ENCODE measurements at places on chromosomes 13 and 19.

DNA sequence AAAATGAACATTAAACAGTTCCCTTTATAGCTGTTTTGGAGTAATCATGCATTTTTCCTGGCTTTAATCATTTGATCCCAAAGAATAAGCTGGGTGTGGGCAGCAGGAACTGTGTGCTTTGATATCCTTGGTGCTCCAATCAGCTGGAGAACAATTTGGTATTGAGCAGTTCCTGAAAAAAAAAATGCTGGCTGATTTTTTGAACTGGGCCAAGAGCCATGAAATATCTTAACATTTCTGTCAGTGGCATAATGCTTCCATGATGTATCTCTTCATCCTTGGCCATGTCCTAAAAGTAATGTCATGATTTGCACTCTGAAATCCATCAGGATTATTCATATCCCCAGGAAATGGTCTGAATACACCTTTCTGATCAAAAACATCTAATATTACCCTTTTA lies 134.7 kb downstream of the LHFPL6 start:
- no peak for DNase-seq

DNA sequence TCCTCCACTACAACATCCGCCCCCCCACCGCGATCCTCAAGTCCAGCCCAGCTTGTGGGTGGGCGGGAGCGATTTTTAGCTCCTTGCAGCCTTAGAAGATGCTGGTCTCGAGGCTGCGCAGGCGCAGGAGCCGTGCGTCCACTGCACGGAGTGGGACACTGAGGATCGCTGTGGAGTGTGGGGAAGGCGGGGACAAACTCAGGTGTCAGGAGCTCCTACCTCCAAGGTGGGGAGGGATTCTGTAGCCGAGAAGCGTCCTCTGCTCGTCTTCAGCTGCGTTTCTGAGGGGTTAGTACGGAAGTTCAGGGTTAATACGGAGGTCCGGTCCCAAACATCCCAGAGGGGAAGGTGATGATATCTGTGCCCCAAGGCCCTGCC lies at the start of gene RTBDN:
Gene RTBDN (minus strand): TSS at position 14 of the 378 bp plus-strand sequence. CDS start 4,600 bp downstream, outside the sequence.
- DNase-seq, result no peak

DNA sequence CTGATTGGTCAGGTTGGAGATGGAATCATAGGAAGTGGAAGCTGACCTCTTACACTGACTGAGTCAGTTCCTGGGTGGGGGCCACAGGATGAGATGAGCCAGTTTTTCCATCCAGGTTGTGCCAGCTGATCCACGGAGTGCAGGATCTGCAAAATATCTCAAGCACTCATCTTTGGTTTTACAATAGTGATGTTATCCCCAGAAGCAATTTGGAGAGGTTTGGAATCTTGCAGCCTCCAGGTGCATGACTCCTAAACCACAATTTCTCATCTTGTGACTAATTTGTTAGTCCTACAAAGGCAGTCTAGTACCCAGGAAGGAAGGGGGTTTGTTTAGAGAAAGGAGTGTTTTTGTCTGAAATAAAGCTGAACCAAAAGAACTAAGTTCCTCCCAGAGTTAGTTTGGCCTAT lies 212.8 kb downstream of the SLITRK6 start:
- no peak for DNase-seq

- DNase-seq, result no peak
These were observed 3.3 kb downstream of the GNA11 start for GRCh38 chr19:3097442-3097871.

GRCh38 chr13:21287331-21287907 lies 111.0 kb downstream of the MRPL57 start:
- no peak for DNase-seq

DNA sequence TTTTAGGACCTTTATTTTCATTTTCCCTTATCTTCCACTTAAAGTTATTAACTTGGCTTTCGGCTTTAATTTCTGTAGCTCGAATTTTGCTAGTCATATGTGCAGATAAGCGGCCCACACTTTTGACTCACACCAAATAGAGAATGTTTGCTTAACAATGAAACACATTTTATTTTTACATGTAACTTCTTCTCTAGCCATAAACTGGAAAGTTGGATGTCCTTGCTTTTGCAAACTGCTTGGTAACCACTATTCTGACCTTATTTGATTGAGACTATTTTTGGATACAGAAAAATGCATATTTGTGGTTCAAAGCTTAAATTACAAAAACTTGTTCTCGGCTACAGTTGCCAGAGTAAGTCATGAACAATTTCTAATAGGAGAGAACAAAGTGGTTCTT lies 600.0 kb downstream of the KCTD12 start:
- DNase-seq, result no peak

DNA sequence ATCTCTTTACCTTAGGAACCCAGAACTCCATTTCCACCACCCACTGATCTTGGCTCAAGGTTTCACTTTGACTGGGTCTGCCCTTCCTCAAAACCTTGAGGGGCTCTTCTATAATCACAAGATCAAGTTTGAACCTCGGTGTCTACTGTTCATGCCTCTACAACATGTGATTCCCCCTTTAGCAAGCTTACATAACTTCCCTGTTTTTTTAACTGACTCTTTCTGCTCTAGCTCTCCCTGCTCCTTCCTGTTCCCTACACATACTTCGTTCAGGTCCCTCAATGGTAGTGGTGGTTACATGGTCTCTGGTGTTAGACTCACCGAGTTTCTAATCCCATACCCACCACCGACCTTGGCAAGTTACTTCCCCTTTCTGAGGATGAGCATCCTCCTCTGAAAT lies 26.7 kb downstream of the CEACAM8 start:
- DNase-seq, result no peak

GRCh38 chr13:72970301-72970880 lies 88.4 kb upstream of the KLF5 start:
- DNase-seq, result no peak

DNA sequence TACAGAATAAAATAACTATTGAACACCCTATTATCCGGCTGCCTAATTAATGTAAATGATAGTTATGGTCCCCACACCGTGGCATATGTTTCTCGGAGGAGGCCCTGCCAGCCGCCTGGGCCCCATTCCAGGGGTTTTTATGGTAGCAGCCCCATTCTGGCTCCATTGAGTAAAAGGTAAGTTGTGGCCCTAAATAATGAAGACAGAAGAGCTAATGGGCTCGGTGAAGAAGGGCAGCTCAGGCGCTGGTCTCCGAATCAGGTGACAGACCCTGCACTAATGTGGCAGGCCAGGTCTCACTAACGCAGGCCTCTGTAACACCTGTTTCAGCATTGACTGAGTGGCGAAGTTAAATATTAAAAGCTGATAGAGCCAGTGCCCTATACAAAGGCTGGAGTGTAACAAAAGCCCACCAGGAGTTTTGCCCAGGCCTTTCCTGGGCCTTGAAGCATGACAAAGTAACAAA lies 19.1 kb downstream of the POP4 start:
- DNase-seq, result no peak

DNA sequence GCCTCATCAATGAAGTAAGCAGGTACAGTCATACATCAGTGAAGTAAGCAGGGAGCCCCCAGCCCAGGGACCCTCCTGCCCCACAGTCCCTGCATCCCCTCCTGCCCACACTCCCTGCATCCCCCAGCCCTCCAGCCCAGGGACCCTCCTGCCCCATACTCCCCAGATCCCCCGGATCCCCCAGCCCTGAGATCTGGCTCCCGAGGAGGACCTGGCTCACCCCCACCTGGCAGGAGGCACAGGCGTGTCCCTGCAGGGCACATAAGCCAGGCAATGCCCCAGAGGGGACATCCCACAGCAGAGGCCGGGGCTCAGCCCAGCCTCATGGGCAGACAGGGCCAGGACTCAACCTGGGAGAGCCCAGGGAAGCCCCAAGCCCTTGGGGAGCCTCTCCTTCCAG lies 53.6 kb upstream of the TPM4 start:
- no peak for DNase-seq

GRCh38 chr13:22447132-22447886 lies 733.5 kb upstream of the SGCG start:
- no peak for DNase-seq

- peak; percentile 60 for DNase-seq
These were observed 7.5 kb downstream of the RPS9 start for GRCh38 chr19:54207983-54208783.

GRCh38 chr19:5308451-5309437 lies 31.9 kb downstream of the PTPRS start:
- no peak for DNase-seq

DNA sequence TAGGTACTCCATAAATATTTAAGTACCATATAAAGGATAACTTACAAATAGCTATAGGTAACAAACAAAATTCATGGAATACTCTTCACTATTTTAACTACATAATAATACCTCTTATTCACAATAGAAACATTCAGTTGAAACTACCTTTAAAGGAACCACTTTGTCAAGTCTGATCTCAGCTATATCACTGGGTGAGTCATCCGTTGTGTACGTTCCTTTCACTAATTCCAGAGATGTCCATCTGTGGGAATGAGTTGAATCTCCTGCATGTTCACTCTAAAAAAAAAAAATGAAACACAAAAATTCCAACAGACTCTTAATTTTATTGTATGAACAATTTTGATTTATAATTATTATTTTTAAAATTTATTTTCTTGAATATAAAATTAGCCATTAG lies 149.4 kb upstream of the FBXL3 start:
- no peak for DNase-seq

- no peak for DNase-seq
These were observed 1422.1 kb downstream of the PCDH9 start for GRCh38 chr13:65808061-65808460.

GRCh38 chr19:4909897-4910593 lies 744 bp downstream of the UHRF1 start:
- DNase-seq, result peak; percentile 93

DNA sequence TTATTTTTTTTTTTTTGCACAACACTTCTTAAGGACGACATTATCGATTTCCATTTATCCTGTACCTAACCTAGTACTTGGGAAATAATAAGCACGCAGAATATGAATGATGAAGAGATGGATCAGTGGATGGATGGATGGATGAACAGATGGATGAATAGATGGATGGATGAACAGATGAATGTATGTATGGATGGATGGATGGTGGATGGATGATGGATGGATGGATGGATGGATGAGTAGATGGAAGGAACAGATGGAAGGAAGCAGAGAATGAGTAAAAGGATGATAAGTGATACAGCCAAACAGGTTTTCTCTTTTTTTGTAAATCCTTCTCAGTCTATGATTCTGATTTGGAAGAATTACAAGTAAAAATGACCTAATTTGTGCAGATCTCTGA lies 166.9 kb downstream of the COL4A1 start:
- no peak for DNase-seq

GRCh38 chr19:47444388-47444821 lies 25.1 kb upstream of the MEIS3 start:
- DNase-seq, result peak; percentile 27

GRCh38 chr19:3382460-3383100 lies 16.2 kb downstream of the NFIC start:
- DNase-seq, result no peak

DNA sequence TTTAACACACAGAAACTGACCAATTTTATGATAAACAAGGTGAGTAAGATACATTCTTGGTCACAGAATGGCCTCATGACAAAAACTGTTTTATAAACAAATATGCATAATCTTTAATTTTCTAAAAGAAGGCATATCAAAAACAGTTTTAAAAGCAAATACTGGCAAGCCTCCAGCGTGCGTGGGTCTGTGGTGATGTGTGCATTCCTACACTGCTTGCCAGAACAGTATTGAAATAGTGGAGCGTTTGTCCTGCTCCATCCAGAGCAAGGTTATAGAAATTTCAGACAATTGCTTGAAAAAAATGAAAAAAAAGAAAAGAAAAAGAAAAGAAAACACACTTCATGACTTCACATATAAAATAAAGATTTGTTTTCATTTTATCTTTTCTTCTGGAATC lies 140.9 kb downstream of the MZT1 start:
- DNase-seq, result no peak

DNA sequence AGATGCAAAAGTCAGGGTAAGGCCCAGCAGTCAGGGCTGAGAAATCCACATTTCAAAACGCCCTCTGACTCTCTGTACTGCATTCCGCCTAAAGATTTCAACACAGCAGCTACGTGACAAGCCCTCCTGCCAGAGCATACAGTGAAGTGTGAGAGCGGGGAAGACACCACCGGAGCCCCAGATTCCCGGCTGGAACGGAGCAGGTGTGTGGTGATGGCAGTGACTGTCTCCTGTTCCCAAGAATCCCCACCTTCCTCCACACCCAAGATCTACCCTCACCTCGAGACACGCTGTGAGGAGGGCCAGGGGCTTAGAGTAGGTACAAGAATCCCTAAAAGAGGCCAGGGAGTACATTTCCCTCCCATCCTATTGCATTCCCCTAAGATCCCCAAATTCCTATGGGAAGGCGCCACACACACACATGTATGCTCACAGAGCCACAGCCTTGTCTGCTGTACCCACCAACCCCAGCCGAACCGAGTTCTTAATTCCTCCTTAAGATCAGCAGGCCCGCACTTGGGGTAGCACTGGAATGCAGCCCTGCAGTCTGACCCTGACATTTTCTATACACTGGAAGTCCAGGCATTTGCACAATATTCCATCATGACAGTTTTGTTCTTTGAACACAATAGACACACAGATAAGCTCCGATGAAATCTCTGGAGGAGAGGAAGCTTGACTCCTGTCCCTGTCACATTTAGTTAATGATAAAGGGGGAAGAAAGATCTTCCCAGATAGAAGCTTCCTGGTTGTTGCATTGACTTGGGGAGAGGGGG lies 102.9 kb downstream of the FOXO1 start:
- DNase-seq, result no peak

DNA sequence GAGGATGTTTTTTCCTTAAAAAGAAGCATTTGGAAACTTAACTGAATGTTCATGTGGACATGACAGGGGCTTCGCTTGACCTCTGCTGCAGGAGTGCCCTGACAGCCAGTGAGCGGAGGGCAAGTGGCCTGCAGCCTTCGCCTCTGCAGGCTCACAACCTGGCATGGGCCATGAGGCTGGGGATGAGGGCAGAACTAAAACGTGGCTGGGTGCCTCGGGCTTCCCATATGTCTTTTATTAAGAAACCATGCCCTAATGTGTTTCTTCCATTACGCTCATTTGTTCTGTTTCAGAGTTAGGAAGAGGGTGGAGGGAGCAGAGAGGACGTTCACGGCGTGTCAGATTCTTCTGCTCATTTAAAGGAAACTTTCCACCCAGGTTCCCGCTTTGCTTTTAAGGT lies 2.9 kb downstream of the ARHGEF7 start:
- no peak for DNase-seq

GRCh38 chr13:20161275-20161950 lies 561 bp upstream of the GJA3 start:
- DNase-seq, result peak; percentile 37

DNA sequence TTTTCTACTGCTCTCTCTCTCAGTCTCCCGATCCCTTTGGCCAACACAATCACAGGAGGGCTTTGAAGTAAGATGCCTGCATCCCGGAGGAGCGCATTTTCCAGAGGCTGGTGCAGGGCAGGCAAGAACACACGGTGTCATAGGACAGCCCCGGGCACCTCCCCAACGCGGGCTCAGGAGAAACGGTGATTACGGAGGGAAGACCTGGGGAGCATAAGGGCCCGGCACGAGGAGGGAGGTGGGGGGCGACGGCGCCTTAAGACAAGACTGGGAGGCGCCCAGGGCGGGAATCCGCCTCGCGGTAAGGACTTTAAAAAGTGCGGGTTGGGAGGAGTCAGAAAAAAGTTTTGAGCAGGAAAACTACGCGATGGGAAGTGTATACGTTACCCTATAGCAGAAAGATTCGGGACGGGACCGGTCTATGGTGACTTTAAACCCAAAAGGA lies 18.7 kb upstream of the ZNF888 start:
- no peak for DNase-seq

GRCh38 chr13:96181911-96182310 lies 92.0 kb downstream of the HS6ST3 start:
- no peak for DNase-seq
